Activated T-cell treated with anti-CD3 and anti-CD28 coated beads for 24 hours (primary cell): ENCODE measurements at places on chromosomes 4 and X.

- no peak for DNase-seq
Observed at GRCh38 chrX:29555465-29556091, 659.8 kb upstream of the MAGEB2 start.

GRCh38 chr4:55574252-55574651 lies 17.8 kb downstream of the PDCL2 start:
- no peak for DNase-seq

GRCh38 chr4:2794486-2795299 lies 1.8 kb downstream of the SH3BP2 start:
- no peak for DNase-seq

DNA sequence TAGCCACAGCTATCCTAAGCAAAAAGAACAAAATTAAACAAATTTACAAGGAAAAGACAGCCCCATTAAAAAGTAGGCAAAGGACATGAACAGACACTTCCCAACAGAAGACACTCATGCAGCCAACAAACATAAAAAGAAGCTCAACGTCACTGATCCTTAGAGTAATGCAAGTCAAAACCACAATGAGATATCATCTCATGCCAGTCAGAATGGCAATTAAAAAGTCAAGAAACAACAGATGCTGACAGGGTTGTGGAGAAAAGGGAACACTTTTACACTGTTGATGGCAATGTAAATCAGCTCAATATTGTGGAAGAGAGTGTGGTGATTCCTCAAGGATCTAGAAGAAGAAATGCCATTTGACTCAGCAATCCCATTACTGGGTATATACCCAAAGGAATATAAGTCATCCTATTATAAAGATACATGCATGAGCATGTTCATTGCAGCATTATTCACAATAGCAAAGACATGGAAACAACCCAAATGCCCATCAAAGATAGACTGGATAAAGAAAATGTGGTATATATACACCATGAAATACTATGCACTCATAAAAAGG lies 163.0 kb upstream of the TET2 start:
- no peak for DNase-seq

GRCh38 chr4:160318567-160319220 lies 1215.8 kb downstream of the RAPGEF2 start:
- DNase-seq: no peak

DNA sequence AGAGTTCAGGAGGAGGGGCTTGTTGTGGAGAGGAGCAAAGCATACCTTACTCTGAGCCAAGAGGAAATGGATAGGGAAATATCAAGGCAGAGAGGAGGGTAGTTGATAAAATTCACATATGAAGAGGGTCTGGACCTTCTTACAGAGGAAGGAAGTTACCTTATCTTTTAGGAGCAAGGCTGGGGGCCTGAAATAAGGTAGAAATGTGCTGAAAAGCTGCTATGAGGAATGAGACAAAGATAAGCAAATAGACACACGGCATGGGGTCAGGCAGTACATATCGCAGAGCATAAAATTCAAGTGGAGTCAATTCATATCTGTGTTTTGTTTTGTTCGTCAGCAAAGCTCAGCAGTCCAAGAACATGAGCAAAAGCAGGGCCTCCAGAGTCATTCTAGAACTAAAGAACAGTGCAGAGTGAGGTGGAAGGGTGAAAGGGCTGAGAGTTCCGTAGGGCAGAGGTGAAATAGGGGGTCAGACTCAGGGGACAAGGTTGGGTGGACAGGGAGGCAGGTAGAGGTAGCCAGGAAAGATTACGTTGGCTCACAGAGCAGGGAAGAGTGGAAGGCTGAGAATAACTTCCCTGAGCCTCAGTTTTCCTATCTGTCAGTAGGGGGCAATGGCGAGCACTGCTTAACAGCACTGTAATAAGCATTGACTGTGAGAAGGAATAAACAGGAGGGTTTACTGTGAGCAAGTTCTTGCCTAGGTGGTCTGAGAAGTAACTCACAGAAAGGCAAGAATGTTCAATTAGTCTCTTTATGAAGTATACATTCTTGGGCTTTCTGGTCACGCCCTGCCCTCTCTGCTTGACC lies 9.2 kb downstream of the VSIG4 start:
- no peak for DNase-seq

DNA sequence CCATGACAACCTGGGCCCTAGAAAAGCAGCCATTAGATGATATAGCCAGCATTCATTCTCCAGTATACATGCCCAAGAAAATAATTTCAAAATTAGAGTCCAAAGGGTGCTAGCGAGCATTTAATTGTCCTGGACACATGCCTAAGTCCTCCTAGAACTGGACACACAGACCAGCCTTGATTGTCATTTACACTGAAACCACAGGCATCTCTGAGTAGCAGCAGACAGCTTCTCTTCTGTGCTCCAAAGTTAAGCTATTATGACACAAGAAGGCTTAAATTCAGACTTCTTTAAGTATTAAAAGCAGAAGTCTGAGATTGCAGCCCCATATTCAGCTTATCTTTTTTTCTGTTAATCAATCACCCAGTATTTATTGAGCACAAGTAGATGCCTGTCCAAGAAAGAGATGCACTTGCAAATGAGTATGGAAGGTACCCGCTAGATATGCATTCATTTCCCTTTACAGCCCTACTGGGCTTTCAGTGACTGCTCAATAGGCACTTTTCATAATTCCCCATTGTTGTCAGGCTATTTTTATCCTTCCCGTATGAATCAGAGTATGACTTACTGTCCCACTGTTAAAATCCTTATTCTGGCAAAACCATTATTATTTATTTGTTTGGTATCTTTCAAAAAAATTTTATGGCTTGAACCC lies 374.1 kb downstream of the FBXW7 start:
- no peak for DNase-seq
